ENCODE measurements at places on chromosomes 16 and 17. TPM values are rescaled to one million over a fixed set of nuclear protein-coding genes. Genes with fewer than 3 reads are reported as not detected.

P2RX5 gene
- total RNA-seq: 3.0 TPM

ZNF750 gene
- total RNA-seq: not detected

IGF2BP1 gene
- 114 TPM for total RNA-seq

NPIPB4 gene
- total RNA-seq: 23.2 TPM

NDE1 gene
- total RNA-seq: 95.6 TPM

APPBP2 gene
- 21.4 TPM for total RNA-seq

ELMO3 gene
- 0.84 TPM for total RNA-seq

ZP2 gene
- not detected for total RNA-seq

SLFN14 gene
- not detected for total RNA-seq

DNA sequence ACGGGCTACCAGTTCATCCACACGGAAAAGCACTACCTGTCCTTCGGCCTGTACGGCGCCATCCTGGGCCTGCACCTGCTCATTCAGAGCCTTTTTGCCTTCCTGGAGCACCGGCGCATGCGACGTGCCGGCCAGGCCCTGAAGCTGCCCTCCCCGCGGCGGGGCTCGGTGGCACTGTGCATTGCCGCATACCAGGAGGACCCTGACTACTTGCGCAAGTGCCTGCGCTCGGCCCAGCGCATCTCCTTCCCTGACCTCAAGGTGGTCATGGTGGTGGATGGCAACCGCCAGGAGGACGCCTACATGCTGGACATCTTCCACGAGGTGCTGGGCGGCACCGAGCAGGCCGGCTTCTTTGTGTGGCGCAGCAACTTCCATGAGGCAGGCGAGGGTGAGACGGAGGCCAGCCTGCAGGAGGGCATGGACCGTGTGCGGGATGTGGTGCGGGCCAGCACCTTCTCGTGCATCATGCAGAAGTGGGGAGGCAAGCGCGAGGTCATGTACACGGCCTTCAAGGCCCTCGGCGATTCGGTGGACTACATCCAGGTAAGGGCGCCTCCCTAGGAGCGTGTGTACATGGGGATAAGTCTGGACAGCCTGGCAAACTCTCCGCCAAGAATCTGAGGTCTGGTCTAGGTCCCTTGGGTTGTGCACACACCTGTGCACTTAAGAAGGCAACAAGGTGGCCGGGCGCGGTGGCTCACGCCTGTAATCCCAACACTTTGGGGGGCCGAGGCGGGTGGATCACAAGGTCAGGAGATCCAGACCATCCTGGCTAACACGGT, 4.2 kb downstream of the HAS3 start:
- DNase-seq: no peak

- DNase-seq: no peak
Observed at GRCh38 chr17:7064261-7064660, 15.8 kb downstream of the CLEC10A start.

GRCh38 chr17:42803074-42803883, 4.6 kb downstream of the CNTD1 start:
- no peak for DNase-seq

DNA sequence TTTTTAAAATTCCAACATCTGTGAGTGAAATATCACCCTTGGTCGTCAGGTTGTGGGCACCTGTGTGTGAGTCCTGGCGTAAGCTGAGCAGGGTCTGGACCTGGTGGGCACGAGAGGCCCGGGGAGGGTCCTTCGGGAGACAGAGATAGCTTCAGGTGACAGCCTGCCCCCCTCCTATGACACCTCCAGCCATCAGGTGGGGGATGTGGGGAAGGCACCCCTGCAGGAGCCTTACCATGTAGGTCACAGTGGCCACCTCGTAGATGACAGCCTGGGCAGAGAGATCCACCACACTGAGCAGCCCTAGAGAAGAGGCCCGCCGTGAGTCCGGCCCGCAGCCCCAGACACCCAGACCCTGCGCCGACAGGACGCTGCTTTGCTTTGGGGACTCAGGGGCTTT, 11.2 kb downstream of the SLC47A2 start:
- no peak for DNase-seq

GRCh38 chr17:34171245-34171818, 83.8 kb upstream of the CCL2 start:
- peak; percentile 57 for DNase-seq

DNA sequence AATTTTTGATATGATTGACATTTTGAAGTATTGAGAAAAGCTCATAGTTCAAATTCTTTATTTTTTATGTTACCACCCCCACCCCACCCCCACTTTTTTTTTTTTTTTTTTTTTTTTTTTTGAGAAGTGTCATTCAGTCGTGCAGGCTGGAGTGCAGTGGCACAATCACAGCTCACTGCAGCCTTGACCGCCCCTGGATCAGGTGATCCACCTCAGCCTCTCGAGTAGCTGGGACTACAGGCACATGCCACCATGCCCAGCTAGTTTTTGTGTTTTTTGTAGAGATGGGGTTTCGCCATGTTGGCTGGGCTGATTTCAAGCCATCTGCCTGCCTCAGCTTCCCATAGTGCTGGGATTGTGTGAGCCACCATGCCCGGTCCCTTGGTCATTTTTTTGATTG, 7.4 kb downstream of the TAF15 start:
- DNase-seq: no peak

GRCh38 chr16:1890708-1891050, 18.7 kb upstream of the MEIOB start:
- DNase-seq: no peak

DNA sequence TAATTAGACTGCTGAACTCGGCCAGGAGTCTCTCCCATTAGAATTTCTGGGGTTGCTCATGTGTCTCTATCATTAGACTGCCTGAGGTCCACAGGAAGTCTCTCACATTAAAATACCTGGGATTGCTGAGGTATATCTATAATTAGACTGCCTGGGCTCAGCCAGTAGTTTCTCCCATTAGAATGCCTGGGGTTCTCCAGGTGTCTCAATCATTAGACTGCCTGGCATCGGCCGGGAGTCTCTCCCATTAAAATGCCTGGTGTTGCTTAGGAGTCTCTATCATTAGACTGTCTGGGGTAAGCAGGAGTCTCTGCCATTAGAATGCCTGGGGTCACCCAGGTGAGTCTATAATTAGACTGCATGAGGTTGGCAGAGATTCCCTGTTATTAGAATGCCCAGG, 2233.4 kb downstream of the TP53TG3F start:
- DNase-seq: no peak

DNA sequence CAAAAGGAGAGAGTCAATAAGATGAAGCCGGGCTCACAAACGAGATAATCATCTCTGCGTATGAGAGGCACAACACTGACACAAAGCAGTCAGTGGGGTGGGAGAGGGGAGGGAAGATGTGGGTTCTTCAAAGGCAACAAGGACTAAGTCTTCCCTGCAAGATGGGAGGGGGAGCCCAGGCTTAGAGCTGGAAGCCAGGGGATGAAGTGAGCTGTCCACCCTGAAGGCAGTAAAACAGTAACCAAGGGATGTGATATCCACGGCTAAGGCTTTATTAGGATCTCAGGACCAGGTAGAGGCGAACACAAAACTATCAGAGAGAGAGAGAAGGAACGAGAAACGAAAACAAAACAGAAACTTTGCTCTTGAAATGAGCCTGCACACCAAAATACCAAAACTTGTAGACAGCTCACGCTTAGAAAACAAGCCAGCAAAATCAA, 115.9 kb downstream of the DYNLRB2 start:
- no peak for DNase-seq

GRCh38 chr16:81585785-81586184, 141.2 kb downstream of the CMIP start:
- no peak for DNase-seq

DNA sequence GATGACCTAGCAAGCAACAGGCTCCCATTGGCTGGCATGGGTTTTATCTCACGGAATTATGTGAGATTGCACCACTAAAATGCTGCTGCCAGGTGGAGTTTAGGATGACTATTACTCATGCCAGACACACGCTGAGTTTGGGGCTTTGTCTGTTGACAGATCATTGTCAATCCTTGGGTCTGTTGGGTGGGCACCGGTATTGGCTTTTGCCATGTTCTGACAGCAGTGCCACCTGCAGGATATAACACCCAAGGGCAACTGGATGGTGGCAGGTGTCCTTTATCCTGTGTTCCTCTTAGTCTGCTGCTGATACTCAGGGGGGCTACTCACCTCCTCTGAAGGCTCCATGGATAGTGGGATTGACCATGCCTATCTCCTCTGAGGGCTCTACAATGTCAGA, 221.6 kb upstream of the DYNLRB2 start:
- DNase-seq: no peak

GRCh38 chr17:8138374-8138671, 13.9 kb downstream of the PER1 start:
- DNase-seq: no peak

- peak; percentile 72 for DNase-seq
Observed at GRCh38 chr16:51849715-51850114, 697.2 kb downstream of the TOX3 start.

DNA sequence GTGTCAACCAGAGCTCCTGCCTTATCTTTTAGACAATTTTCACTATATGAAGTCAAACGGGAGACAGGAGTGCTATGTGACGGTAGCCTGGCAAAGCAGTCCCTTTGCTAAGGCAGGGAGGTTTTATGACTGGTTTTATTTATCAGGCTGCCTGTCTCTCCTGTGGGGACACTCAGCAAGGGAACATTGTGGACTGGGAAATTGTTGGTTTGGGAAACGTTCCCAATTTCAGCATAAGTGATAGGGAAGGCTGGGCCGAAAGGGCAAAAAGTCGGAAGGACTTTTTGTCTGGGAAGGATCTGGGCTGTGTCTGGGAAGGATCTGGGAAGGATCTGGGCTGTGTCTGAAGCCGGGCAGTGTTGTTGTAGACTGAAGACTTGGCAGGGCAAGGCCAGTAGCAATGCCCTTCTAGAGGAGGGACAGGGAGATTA, 211.2 kb downstream of the PARN start:
- DNase-seq: no peak

DNA sequence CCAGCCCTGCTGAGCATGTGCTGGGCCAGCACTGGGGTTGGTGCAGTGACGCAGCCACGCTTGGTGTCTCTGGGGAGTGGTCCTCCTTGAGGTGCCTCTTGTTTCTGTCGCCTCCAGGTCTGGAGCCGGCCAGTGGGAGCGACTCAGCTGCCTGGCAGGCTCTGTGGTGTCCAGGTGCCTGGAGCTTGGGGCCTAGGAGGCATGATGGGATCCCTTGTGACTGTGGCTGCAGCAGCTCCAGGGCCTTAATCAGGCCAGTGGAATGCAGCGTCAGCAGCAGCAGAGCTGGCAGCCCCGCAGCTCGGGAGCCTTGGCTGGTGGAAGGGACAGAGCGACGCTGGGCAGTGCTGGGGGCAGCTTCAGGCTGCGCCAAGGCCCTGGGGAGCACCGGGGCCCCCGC, 74.7 kb upstream of the CIBAR2 start:
- DNase-seq: no peak

- no peak for DNase-seq
Observed at GRCh38 chr16:21625026-21625425, 25.6 kb downstream of the METTL9 start.

GRCh38 chr16:27313422-27314160, at the start of gene IL4R:
Gene IL4R (plus strand): TSS chr16:27313974. CDS start chr16:27340204, 26,230 bp downstream.
- peak; percentile 74 for DNase-seq

- no peak for DNase-seq
Observed at GRCh38 chr17:61537264-61537771, 53.7 kb downstream of the NACA2 start.

- DNase-seq: no peak
Observed at GRCh38 chr16:55624696-55625095, 31.1 kb upstream of the SLC6A2 start.

DNA sequence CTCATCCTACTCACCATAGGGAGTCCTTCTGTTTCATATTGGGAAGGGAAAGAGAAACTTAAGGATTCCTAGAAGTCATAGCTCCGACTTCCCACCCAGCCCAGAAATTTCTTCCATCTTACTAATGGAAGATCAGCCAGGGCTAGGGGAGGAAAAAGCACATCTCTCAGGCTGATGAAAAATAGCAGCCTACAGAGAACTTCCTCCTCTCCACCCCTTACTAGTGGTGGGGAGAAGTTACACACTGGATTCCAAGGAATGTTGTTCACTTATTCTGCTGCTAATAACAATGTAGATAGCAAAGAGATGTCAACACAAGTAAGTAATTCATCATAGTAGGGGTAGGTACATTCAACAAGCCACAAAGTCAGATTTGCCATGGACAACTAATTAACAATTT, 94.4 kb downstream of the SPACA3 start:
- no peak for DNase-seq

DNA sequence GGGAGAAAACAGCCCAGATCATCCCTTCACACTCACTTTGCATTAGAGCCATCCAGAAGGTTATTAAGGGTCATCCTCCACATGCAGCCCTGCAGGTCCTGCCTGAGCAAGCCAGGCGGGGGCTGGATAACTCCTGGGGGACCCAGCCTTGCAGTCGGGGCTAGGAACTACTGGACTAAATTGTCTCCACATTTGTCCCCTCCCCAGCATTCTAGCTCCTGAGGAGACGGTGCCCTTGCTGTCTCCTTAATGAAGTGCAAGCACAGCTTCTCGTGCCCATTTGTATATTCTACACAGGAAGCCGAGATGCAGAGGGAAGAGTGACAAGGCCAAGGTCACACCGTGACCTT, 185.2 kb downstream of the C16orf95 start:
- DNase-seq: no peak

- no peak for DNase-seq
Observed at GRCh38 chr17:80919331-80920311, 72.0 kb upstream of the CHMP6 start.

GRCh38 chr17:48026502-48027321, 10.9 kb downstream of the COPZ2 start:
- peak; percentile 91 for DNase-seq

- DNase-seq: no peak
Observed at GRCh38 chr16:60407606-60408005, 1628.6 kb downstream of the CDH8 start.

- no peak for DNase-seq
Observed at GRCh38 chr17:20022701-20023100, 13.5 kb downstream of the SPECC1 start.

GRCh38 chr17:58165981-58166380, 801 bp upstream of the OR4D2 start:
- DNase-seq: no peak

DNA sequence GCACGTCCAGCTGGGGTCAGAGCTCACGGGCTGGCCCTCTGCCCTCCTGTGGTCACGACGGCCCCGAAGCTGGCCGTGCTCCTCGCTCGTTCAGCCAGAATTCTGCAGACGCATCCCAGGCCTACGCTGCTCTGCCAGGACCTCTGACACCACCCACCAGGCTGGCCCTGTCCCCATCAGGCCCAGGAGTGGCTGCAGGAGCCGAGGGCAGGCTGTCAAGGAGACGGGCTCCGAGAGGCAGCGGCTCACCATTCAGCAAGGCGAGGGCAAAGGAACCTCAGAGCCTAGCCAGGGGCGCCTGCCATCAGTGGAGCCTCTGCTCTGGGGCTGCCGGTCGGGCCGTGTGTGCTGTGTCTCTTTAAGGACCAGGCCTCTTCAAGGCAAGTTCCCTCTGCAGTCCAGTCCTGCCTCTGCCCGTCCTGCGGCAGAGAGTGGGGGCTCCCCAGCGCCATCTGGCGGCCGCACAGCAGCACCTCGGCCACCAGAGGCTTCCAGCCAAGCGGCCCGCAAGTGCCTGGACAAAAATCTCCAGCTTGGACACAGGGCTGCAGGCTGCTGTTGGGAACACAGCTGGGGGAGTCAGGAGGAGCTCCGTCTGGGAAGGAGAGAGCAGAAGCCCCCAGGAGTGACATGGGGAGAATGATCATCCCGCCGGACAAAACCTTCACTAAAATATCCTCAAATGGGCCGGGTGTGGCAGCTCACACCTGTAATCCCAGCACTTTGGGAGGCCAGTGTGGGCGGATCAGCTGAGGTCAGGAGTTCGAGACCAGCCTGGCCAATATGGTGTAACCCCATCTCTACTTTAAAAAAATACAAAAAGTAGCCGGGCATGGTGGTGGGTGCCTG, 7.4 kb upstream of the ABR start:
- DNase-seq: peak; percentile 70
